Activated CD4-positive, alpha-beta T cell treated with anti-CD3 and anti-CD28 coated beads, Interleukin-2, Interleukin-4, amounts not matched to agents 100 ng/mL and 50 ng/mL, durations not matched to agents 16 hours and 8 hours (primary cell): ENCODE measurements at places on chromosomes 3 and 15.

GRCh38 chr3:149577801-149578200 is 80.0 kb downstream of the WWTR1 start:
- DNase-seq: no peak

DNA sequence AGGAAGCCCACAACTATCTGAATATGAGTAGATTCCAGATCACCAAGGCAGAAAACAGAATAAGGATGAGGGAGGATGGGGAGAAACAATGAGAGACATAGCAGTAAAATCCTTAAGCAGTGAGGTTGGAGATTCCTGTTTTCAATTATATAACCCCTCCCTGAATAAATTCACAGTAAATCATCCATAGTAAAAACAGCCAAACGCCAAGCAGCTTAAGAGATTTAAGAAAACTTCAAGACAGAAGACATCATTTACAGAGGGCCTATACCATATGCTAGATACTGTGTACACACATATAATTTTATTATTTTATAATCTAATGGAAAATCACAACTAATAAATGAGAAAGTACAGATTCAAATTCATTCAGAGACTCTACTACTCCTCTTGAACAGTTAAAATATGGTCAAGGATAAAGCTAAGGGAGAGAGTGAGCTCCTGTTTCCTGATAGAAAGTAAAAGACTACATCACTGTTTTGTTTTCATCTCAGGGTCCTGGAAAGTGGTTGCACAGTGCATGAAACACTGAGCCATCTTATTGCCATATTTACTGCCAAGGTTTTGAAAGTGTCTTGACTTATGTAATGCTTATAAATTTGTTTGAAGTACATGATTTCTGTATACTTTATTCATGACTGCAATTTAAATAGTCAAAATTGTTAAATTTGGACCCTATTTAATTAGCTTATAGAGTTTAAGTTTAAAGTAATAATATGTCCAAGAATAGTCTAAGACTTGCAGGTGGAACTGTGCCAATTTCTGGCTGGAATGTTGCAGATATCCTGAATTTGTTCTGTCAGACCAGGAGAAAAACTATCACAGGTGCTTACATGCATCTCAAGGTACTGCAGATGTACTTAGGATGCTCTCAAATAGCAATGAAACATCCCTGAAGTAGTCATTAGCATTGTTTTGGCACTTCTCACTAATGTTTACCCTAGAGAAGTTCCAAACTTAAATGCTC is 141.4 kb downstream of the TBL1XR1 start:
- no peak for DNase-seq

DNA sequence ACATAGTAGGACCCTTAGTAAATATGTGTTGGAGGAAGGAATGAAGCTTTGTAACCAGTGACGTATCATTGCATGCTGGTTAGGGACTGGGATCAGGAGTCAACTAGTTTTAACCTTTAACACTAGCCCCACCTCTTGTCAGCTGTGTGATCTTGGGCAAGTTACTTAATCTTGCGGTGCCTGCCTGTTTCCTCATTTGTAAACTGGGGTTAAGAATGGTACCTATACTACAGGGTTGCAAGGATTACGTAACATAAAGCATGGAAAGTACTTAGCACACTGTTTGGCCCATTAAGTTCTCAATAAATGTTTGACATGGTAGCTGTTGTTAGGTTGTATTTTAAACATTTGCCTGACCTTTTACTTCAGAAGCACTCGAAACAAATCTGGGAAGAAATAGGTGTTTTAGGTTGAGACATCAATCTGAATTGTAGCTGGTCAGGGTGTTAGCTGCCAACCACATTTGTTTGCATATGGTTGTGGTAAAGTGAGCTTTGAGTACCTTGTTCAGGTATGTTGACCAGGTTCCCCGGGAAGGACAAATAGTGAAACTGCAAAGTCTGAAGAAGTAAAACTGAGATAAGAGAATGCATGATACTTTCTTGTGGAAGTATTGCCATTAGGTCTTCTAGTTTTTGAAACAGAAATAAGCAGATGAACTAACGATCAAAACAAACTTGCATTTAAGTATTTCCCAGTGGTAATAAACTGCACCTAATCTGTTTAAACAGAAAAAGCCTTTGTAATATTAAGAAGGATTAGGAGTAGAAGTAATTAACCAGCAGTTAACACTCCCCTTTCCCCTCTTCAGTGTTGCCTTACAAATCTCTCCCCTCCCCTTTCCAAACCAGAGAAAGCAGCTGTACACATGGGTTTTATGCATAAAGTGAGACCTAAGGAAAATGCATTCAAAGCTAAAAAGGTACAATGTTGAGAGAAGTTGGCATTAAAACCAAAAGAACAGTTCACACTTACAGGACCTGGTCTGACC is 25.8 kb upstream of the SCAANT1 start:
- DNase-seq: no peak

DNA sequence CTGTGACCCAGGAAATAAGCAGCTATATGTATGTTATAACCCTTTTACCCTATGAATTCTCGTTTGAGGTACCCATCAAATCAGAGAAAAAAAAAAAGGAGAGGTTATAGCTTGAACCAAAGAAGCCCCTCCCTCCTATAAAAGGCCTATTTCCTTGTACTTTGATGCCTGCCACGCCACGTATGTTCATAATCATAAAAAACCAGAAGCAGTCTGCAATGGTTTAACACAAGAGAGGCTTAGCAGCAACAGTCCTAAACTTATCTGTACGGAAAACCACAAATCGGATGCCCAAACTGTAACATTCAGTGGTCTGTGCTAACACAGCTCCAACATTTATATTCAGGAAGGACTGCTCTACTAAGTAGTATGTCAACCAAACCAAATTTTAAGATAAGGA is 21.2 kb downstream of the CCR8 start:
- no peak for DNase-seq
